HFFc6 (cell line): ENCODE measurements at places on chromosomes 4 and X. TPM values are rescaled to one million over a fixed set of nuclear protein-coding genes. Genes with fewer than 3 reads are reported as not detected.

The SH2D1A gene
- not detected in 3 replicates for total RNA-seq

The BMPR1B gene
- total RNA-seq: not detected in 2 replicates

The PAGE5 gene
- 1.9 TPM in 1 of 3 replicates, not detected in the others for total RNA-seq

The DCAF4L1 gene
- total RNA-seq: 0.05 TPM in 1 of 3 replicates, not detected in the others

The NPY5R gene
- total RNA-seq: not detected in 3 replicates

The SLC26A1 gene
- 0.59 TPM in 1 of 3 replicates, not detected in the others for total RNA-seq

The CHRDL1 gene
- total RNA-seq: 0.85 to 2.4 TPM (median 0.93 TPM) in 3 replicates

The DUSP21 gene
- total RNA-seq: not detected in 3 replicates

The PPA2 gene
- total RNA-seq: 61.6 to 63.8 TPM (median 62.9 TPM) in 3 replicates

The TMPRSS11A gene
- not detected in 3 replicates for total RNA-seq

The SPIN2A gene
- 0.15 to 1.0 TPM (median 0.18 TPM) in 3 replicates for total RNA-seq
